ENCODE measurements at places on chromosomes 7 and 10.

DNA sequence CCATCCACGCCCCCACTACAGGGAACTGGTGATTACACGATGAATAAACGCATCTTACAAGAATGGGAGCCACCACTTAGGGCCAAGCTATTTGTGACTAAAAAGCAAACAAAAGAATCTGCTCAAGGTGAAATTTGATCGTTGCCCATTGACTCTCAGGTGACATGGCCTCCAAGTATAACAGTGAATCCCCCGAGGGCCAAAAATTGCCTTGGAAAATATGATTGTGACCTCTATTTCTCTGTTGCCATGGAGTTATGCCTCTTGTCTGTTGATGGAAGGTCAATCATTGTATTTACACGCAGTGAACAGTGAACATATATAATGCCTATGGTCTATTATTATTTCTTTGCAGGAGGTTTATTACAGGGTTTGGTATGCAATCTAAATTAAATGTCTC is 282.3 kb downstream of the KLF6 start:
- no peak for DNase-seq

GRCh38 chr7:112707655-112708054 is 82.5 kb downstream of the TMEM168 start:
- no peak for DNase-seq

GRCh38 chr10:114499630-114500190 is 95.4 kb upstream of the AFAP1L2 start:
- DNase-seq = peak; percentile 74

- DNase-seq = no peak
Measured at GRCh38 chr7:4791101-4791737, 15.8 kb downstream of the AP5Z1 start.

GRCh38 chr7:123580406-123581161 is 21.0 kb upstream of the ASB15 start:
- DNase-seq = no peak

- DNase-seq = no peak
Measured at GRCh38 chr7:88668591-88668990, 90.9 kb upstream of the ZNF804B start.

DNA sequence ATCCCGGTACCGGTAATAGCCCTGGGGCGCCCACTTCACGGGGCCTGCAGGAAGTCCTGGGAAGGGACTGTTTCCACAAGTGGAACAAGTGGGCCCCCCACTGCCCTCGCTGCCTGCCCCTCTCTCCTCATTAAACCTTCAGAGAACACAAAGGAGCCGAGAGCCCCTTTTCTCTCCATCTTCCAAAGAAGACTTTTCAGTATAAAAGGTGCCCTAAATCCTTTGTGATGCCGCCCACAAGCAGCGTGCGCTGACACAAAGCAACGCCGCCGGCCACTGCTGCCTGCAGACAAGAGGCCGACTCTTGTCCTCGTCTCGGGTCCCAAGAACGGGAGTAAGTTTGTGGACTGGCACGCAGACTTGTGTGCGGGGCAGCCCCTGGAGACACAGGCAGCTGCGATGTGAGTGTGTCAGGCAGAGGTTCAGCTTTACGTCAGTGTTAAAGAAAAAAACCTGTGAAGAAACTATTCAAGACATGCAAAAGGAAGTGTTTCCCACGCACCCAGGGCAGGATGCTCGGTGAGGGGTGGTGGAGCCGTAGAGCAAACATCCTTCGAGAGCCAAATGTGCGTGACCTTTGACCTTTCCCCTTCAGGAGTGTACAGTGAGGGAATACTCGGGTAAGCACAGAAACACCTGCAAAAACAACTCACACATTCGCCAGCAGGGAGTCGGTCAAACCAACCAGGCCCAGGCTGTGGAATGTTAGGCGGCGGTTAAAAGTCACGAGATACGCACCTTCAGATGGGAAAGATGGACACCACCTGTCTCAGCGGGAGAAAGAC is 118.2 kb downstream of the VIPR2 start:
- no peak for DNase-seq

DNA sequence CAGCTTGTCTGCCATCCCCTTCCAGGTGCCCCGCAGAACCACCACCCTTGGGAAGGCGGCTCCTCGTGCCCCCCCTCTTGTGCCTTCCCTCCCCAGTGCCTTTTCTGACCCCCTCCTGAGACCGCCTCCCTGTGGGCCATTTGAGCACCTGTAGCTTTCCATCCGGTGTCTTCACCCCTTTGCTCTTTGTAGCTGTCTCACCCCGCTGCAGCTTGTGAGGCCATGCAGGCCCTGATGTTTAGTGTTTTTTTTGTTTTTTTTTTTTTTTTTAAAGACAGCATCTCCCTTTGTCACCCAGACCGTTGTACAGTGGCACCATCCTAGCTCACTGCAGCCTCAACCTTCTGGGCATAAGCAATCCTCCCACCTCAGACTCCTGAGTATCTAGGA is 52.5 kb downstream of the CUX1 start:
- DNase-seq = no peak

DNA sequence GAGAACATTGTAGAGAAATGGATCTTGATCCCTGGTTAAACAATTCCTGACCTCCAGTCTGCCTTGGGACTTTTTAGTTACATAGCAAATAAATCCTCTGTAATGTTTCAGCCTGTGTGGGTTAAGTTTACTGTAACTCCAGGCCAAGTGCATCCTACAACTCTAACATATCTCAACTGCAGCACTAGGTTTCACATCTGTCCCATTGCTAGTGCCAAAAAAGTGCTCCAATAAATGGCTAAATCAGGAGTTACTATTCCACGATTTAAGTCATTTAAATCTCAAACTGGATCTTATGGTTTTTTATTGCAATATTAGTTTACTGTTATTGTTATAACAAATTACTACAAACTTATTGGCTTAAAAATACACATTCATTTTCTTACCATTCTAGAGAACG is 479.6 kb downstream of the GPAM start:
- no peak for DNase-seq

DNA sequence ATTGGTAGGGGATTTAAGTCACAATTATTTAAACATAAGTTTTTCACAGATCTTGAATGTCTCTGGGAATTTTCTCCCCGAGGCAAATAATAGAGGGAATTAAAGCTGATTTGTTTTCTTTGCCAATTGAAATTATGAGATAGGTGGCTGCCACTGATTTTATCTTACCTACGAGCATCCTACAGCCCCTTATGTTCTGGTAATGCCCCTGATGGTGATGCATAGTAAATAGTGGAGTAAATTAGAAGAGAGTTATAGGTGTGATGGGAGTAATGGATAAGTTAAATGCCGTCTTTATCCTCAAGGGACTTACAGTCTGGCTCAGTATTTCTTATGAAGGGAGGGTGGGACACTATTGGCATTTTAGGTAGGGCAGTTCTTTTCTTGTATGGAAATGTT is 58.1 kb downstream of the HDAC9 start:
- no peak for DNase-seq

GRCh38 chr7:104903044-104903443 is 111.0 kb upstream of the KMT2E start:
- no peak for DNase-seq

DNA sequence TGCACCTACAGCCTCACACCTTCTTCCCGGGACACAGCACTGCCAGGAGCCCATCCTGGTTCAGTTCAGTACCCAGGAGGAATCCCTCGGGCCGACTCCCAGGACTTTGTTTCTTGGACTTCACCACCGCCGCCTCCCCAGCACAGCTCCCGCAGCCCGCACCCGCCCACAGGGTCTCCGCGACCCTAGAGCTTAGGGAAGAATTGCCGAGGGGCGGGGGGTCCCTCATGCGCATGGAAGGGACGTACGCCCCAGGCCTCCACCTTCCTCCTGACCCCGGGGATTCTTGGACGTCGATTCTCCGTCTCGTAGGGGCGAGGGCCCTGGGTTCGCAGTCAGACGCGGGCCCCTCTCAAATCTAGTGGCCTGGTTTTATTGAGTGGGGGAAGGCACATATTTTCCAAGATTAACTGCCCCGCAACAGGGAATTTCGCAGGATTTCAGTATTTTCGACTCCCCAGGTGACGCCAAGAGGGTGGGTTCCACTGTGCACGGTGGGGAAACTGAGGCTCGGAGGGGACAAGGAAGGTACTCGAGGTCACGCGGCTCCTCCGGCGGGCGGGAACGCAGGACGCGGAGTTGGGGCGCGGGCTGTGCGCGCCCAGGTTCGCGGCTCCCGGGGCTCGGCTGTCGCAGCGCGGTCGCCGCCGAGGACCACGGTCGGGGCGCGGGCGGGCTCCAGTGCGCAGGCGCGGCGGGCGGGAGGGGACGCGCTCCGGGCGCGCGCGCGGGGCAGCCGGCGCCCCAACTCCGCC is at the start of gene ADCY1:
ADCY1 (plus strand) TSS at position 708 of the 755 bp plus-strand sequence. CDS start 176 bp downstream, outside the sequence.
- DNase-seq = no peak

DNA sequence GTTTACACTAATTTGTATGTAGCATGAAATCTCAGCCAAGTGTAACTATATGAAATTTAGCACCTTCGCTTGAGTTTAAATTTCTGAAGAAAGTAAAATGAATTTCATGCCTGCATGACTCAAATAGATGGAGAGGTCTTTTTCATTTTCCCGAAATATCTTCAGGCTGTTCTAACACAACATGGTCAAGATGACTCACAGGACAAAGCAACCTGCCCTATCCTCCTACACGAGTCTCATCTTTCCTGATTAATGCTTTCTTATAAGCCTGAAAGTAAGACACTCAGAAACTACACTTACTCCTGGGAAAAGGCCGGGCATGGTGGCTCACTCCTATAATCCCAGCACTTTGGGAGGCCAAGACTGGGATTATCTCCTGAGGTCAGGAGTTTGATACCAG is 41.2 kb downstream of the CH25H start:
- DNase-seq = no peak

DNA sequence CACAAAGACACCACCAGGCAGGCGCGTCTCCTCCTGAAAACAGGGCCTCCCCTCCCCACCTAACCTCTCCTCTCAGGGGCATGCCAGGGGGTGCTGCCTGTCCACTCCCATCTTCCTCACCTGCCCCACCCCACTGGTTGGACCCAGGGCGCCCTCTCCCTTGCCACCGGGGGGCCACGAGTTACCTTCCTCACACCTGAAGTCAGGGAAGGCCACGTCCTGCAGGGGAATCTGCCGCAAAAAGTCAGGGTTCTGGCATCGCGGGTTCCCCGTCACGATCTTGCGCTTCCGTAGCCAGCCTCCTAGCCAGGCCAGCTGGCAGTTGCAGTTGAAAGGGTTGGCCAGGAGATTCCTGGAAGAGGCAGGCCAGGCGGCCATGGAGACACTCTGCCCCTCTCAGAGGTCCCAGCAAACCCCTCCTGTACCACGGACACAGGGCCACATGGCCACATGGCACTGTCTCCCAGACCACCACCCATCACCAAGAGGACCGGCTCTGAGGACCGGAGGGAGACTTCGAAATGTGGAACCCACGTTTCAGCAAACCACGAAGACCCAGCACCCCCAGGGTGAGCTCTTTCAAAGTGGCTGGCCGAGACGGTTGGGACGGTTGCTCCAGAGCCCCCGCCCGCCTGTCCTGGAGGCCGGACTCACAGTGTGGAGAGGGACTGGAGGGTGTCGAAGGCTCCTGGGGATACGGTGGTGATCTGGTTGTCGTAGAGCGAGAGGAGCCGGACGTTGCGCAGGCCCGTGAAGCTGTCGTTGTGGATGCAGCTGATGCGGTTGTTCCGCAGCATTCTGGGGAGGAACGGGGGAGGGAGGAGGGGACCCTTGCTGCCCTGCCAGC is 142.8 kb downstream of the SLIT1 start:
- DNase-seq = no peak

DNA sequence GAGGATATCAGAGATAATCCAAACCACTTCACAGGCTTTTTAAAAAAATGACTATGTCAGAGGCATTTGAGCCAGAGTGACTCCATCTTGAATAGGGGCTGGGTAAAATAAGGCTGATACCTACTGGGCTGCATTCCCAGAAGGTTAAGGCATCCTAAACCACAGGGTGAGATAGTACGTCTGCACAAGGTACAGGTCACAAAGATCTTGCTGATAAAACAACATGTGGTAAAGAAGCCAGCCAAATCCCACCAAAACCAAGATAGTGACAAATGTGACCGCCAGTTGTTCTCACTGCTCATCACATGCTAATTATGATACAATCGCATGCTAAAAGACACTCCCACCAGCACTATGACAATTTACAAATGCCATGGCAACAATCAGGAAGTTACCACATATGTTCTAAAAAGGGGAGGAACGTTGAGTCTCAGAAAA is 177.5 kb downstream of the RAPGEF5 start:
- DNase-seq = no peak

- DNase-seq = no peak
Measured at GRCh38 chr7:67311901-67312300, 315.3 kb downstream of the TYW1 start.

DNA sequence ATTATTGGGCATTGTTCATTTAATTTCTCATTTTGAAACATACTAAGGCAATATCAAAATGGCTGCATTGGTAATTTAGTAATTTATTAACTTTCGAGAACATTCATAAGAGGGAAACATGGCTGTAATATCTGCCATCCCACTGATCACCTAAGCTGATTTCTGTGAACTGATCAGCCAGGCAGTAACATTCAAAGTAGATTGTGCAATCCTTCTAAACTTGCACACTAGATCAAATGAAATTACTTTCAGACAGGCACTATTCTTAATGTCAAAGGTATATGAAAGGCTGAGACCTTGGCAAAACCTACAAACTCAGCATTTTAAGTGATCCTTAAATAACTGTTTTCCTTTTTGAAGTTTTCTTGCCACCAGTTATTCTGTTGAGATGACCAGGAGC is 290.7 kb downstream of the CACNA2D1 start:
- no peak for DNase-seq

DNA sequence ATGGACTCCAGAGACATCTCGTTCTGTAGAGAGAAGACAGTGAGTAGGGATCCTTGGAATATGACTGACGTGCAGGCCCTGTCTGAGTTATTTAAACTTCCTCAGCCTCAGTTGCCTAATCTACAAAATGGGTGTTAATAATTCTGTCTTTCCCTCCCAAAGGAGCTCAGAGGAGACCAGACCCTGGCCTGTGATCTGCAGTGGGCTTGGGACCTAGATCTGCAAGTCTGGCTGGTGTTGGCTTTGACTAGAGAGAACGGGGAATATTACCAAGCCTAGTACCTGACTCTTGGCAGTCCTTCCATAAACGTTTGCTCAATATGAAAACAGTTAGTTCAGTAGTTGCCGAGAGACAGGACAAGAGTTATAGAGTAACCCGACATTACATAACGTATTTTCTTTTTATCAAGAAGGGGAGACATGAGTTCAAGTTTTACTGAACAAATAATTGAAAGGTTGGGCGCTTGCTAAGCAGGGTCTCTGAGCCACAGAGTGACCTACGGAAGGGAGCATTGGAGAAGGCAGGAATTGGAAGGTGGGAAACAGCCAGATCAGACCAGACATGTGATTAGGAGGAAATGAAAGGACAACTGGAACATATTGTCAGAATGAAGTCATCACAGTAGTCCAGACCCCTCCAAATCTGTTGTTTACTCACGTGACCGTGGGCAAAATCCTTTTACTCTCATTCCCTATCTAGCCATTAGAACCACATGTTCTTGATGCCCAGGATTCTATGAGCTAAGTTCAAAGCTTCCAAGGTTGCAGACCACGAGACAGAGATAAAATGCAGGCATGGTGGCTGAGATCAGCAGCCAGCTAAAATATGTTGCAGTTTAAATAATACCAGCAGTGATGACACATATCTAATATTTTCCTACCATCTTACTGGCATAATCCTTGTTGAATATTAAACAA is 10.9 kb upstream of the CYP3A4 start:
- DNase-seq = no peak

GRCh38 chr7:92992483-92992882 is 125.3 kb downstream of the SAMD9 start:
- no peak for DNase-seq

GRCh38 chr10:28217848-28218247 is 85.0 kb downstream of the MPP7 start:
- DNase-seq = no peak

GRCh38 chr7:13560441-13560840 is 429.0 kb downstream of the ETV1 start:
- no peak for DNase-seq

GRCh38 chr10:87626422-87626892 is 33.2 kb upstream of the PAPSS2 start:
- DNase-seq = no peak
